Renal pelvis (tissue), 12 donors: ENCODE measurements at places on chromosomes 12 and 14. TPM values are rescaled to one million over a fixed set of nuclear protein-coding genes. Genes with fewer than 3 reads are reported as not detected.

- DNase-seq: no peak
Measured at GRCh38 chr14:54660604-54661111, 93.7 kb downstream of the SAMD4A start.

Gene WNT5B
- polyA plus RNA-seq: 5.6 TPM

- no peak for DNase-seq
Measured at GRCh38 chr14:103206836-103207387, 83.7 kb downstream of the TNFAIP2 start.

Gene GLS2
- 1.00 TPM for polyA plus RNA-seq

DNA sequence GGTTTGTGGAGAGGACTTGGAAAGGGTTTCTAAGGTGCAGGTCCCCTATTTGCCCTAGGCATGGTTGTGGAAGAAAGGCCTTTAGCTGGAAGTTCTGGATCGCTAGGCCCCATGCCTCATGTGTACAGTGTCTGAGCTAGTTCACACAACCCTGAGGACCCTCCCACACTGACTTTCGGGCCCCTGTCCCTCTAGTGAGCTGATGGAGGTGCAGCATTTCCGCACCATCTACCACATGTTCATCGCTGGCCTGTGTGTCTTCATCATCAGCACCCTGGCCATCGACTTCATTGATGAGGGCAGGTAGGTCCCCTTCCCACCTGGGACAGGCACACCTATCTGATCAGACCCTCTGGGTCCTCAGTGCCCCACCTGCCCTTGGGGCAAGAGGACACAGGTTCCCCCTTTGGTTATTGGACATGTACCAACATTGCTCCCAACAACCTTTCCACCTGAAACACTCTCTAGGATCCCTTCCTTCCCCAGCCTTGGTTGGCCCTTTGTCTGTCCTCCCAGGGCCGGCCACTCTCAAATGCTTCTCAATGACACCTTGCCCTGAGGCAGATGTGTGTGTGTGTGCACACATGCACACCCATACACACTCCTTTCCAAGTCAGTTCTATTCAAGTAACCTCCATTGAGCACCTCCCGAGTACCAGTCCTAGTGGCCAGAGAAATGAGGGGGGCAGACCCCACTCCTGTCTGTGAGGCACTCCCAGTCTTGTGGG is 2.6 kb downstream of the SOAT2 start:
- no peak for DNase-seq

DNA sequence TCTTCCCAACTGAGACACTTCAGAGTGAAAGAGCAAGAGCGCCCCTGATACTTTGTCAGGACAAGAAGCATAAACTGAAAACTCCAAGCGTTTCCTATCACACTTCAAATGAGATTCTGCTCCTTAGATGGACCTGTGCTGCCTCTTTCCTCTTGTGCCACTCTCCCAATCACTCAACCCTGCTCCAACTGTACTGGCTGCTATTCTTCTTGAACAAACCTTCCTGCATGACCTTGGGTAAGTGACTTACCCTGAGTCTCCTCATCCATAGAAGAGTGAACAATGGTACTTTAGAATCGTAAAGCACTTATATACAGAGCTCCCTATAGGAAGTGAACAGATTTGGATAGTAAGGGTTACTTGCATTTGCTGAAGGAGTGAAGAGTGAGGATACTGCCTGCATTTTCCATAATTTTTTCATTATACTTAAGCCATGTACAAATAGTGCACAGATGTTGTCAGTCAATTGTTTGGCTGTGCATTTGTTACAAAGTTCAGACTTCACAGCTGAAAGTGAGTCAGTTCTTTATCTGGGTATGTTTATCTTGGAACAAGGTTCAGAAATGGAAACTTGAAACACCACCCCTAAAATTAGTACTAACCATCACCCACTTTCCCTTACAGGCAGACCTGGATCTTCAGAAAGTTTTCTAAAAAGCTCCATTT is 10.8 kb downstream of the MTERF2 start:
- no peak for DNase-seq

Gene EML5
- polyA plus RNA-seq: 3.4 TPM

Gene TAS2R31
- 2.0 TPM for polyA plus RNA-seq

DNA sequence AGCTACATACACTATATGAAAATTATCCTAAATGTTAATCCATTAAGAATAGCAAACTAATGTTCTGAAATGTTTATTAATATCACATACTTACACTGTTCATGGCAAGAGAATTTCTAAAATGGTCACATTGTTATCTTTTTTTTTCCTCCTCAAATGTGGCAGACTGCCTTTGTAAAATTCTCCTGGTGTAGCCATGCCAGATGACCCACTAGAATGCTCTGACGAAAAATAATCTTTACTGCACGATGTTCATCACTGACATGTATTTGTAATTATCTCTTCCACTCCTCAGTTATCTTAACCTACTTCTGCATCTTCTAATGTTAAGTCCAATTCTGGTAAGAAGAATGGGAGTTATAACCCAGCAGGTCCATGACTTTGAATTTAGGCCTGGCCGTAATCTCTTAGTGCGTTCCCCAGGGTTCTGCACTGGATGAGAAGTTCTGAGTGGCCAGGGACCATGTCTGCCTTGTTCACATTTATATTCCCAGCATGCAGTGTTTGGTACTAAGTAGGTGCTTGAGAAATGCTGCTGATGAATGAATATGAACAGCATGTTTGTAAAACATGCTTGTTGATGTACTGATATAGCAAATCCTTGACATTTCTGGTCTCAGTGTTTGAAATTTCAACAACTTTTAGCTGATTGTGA is 46.7 kb downstream of the NOPCHAP1 start:
- no peak for DNase-seq

DNA sequence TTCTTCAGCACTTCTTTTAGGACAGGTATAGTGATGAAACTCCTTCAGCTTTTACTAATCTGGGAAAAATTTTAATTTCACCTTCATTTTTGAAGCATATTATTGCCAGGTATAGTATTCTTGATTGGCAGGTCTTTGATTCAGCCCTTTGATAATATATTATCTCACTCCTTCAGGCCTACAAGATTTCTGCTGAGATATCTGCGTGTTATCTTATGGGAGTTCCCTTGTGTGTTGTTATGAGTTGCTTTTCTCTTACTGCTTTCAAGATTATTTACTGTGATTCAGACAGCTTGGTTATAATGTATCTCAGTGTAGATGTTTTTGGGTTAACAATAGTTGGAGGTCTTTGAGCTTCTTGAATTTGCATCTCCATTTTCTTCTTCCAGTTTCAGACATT is 87.4 kb downstream of the ATF7IP start:
- DNase-seq: no peak

GRCh38 chr14:91510171-91511042 is at the start of gene PPP4R3A:
TSS of gene PPP4R3A (minus strand) at chr14:91510310. CDS start at chr14:91509647, 663 bp downstream.
- peak; percentile 95 for DNase-seq

Gene KLHL33
- polyA plus RNA-seq: 0.56 TPM

Gene OR6C1
- not detected for polyA plus RNA-seq

- no peak for DNase-seq
Measured at GRCh38 chr14:21631084-21631483, 3.7 kb downstream of the OR10G2 start.

- no peak for DNase-seq
Measured at GRCh38 chr14:88256997-88257950, 65.8 kb downstream of the KCNK10 start.

DNA sequence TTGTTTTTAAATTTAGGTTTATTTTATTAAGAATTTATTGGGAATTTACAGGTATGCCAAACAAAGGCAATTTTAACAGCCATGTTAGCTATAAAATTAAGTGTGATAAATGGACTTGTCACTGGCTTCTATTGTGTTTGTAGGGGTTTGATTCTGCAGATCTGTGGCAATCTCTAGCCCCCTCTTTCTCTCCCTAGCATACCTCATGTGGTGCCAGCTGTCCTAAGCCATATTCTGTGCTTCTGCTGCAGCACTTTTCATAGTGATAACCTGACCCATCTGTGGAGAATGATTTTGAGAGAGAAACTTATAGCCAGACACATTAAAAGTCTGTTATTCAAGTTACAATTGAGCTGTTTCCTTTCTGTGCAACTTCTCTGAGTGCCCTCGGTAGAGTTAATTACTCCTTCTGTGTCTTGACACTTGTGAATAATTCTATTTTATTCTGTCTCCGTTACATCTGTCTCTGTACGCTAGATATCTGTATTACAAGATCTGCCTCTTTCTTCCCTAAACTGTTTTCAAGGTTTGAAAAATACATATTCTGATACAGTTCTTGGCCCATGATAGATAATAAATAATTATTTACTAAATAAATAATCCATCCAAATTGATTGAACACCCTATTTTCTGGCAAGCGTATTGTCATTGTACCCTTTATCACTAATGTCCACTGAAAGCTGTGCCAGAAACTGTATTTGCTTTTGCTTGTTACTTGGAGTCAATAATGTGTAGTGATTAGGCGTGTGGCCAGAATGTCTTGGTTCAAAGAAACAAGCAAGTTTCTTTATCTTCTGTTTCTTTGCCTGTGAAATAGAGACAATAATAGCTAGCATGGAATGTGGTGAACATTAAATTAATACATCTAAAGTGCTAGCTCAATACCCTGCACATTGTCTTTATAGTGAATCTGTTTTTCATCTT is 40.0 kb downstream of the FRS2 start:
- DNase-seq: no peak

DNA sequence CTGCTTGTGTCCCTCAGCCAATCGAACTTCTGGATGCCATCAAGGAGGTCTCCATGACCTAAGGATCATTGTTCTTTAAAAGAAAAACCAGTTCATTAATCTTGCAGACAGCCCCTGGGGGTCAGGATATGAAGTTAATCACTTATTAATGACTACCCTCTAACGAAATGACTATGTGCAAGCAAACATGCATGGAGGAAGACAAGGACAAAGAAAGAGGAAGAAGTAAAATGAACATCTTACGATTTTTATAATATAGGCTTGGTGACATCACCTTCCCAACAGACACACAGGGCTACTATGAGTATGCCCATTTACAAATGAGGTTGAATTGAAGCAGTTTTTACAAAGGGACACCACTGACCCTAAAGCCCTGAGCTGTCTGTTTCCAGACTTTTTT is 111.1 kb upstream of the AMIGO2 start:
- no peak for DNase-seq

DNA sequence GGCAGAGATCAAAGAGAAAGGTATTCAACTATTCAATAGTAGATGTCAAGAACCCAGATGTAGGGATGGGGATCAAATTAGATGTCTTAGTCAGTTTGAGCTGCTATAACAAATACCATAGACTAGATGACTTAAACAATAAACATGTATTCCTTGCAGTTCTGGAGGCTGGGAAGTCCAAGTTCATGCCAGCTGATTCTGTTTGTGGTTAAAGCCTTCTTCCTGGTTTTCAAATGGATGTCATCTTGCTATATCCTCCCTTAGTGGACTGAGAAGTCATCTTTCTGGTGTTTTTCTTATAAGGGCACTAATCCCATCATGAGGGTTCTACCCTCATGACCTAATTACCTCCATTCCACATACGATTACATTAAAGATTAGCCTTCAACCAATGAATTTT is 19.5 kb upstream of the MGST1 start:
- DNase-seq: no peak

GRCh38 chr12:111024205-111024801 is 103.9 kb upstream of the MYL2 start:
- DNase-seq: peak; percentile 29

GRCh38 chr12:58602179-58602578 is 318.1 kb downstream of the LRIG3 start:
- DNase-seq: no peak

- DNase-seq: no peak
Measured at GRCh38 chr14:69481815-69482568, 2.5 kb upstream of the PLEKHD1 start.

- DNase-seq: no peak
Measured at GRCh38 chr12:79296133-79296532, 394.6 kb downstream of the PAWR start.

GRCh38 chr14:96705422-96706092 is 91.6 kb upstream of the VRK1 start:
- no peak for DNase-seq

- no peak for DNase-seq
Measured at GRCh38 chr12:26646571-26646970, 186.4 kb downstream of the ITPR2 start.
